ENCODE measurements at places on chromosomes 5 and 9.

- no peak for ATAC-seq
Measured at GRCh38 chr5:80249901-80250300, 5.9 kb downstream of the SERINC5 start.

GRCh38 chr5:8828596-8829322, 717.1 kb downstream of the SEMA5A start:
- no peak for ATAC-seq

DNA sequence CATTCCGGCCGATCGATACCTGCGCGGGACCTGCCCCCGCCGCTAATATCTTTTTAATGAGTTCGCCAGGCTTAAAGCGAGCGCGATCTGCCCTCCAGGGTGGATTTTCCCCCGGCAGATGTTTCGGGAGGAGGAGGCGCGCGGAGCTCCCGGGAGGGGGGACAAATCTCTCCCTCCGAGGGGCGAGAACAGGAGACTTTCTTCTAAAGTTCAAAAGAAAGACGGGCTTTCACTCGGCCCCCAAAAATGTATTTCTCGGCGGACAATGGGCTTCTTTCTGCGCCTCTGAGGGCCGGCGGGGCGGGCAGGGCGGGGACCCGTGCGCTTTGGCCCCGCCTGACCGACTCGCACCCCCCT, 4.1 kb upstream of the PRDM12 start:
- ATAC-seq: no peak

DNA sequence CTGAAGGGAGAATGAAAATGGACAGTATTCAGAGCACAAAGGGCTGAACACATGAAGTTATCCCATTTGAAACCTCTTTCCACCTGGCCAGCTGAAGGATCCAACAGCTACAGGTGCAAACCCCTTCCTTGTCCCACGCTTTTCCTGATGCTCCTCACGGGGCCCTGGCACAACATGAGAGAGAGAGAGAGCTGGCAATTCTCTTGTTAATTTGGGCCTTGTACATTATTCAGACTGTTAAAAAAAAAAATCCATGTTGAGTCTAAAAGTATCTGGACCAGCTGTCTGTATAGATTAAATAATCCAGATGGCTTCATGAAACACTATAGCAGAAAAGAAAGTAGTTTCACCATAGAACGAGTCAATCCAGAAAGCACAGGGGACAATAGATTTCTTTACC, 74.1 kb downstream of the HMHB1 start:
- ATAC-seq: no peak

GRCh38 chr5:93589152-93589828, 6.3 kb downstream of the NR2F1 start:
- ATAC-seq: no peak

DNA sequence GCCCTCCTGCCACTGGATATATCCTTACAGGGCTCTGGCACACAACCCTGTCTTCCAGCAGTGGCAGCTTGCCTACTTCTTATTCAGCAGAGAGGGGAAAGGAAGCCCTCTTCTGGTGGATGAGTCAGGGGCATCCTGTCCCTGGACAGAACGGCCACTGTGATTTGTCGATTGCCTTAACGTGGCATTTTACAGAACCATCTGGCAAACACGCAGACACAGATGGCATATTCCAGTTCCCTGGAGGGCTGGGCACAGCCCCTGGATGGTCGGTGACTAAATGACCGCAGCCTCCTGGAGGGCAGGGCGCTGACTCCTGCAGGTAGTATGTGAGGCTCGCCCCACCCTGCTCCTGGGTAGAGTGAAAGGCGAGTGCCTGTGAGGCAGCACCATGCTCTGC, 62.1 kb downstream of the DCP2 start:
- ATAC-seq: no peak

DNA sequence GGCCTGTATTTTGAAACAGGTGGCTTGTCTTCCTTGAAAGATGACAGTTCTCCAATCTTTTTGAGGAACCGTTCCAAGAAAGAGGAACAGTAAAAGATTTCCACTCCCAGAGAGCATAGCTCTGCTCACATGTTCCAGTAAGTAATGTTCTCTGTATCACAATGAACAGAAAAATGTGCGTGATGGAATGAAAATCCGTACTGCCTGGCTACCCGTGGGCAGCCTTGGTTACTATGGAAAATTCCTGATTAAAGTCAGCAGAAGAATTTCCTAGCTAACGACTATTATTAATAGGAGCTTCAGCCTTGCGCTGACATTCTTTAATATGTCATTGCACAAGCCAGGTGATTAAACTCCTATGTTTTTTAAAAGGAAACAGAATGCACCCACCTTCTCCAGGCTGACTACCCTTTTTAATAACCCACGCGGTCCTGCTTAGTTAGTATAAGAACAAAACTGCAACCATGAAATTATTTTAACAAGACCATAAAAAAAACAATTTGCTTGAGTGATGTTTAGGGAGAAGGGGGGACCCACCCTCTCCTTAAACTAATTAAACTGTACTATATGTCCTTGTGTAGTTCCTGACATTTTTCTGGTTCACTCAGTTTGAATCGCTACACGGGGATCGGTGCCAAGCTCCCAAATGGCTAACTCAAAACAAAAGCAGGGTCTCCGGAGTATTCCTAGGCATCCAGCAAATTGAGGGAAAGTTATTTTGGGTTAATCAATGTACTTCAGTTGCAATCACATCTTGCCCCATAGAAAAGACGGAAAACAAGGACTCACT, 54.8 kb upstream of the CPEB4 start:
- no peak for ATAC-seq

- no peak for ATAC-seq
Measured at GRCh38 chr9:942805-943580, 33.5 kb upstream of the DMRT3 start.

- no peak for ATAC-seq
Measured at GRCh38 chr5:43137326-43137725, 16.6 kb downstream of the ZNF131 start.

DNA sequence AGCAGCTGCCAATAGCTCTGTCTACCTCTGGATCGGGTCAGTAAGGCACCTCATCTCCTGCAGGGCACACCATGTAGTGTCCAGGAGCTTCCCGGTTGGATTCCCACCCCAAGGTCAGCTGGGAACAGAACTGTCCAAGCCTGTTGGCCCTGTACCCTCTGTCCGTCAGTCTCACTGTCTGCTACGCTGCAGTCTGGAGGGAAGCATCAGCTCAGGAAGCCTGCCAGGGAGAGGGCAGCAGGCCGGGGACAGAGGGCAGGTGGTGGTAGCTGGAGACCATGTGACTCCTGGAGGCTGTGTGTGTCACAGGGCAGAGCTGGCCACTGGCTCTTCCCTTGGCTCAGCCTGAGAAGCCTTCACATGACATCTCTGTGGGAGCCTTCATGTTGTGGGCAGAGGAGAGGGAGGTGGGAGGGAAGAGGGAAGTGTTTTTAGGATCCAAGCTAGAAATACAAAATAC, 134.5 kb downstream of the SEC61B start:
- ATAC-seq: no peak

- ATAC-seq: no peak
Measured at GRCh38 chr9:81686614-81687520, 2.5 kb downstream of the TLE1 start.

- ATAC-seq: no peak
Measured at GRCh38 chr5:179119415-179120170, 59.4 kb downstream of the ZNF354C start.

DNA sequence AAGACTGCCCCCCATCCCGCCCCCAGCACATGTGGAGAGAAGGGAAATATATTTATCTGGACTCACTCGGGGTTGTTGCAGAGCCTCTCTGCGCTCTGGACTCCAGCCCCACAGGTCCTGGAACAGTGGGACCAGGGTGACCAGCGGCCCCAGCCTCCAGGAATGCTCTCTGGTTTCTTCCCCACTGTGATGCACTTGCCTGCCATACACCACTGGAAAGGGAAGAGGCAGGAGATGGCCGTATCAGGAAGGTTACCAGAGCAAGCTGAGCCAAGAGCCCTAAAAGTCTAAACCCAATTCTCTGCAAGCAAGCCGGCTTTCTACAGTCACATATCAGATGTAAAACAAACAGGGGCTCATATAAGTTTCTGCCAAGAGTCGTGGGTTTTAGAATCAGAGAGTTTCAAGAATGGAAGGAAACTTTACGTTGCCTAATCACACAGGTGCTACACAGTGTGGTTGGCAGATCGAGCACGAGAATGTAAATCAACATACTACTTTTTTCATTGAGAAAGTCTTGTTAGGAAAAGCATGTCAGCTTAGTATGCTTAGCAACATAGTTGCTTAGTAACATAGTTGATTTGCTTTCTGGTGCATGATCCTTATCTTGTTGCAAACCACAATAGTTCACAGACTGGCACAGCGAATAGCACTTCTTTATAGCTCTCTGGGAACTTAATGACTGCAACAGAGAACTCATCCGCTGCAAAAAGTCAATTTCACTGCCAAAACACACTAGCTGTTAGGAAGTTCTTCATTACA, 201.2 kb downstream of the TARS1 start:
- no peak for ATAC-seq

DNA sequence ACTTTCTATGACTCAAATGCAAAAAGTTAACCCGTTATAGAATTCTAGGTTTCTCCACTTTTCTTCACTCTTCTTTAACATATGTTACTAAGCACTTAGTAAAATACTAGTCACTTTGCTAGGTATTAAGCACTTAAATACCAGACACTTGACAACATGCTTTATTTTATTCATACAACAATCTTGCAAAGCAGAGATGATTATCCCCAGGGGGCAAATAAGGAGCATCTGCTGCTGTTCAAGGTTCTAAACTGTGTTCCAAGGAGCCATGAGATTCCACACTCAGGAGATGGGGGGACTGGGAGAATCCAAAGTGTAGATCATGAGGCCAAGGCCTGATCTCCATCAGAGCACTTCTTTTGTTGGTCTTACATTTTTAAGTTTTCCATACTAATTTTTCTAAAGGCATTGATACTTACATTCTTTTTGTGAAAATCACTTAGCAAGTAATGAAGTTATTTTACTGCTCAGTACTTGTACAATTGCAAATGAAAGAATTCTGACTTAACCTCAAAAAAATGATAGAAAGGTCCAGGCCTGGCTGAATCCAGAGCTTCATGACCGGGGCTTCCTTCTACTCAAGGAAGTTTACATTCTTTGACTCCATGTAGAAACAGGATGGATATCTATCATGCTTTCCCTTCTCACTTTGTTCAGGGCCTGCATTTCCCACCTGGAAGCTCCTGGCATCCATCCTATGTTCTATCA, 504.4 kb upstream of the WWC1 start:
- ATAC-seq: no peak

DNA sequence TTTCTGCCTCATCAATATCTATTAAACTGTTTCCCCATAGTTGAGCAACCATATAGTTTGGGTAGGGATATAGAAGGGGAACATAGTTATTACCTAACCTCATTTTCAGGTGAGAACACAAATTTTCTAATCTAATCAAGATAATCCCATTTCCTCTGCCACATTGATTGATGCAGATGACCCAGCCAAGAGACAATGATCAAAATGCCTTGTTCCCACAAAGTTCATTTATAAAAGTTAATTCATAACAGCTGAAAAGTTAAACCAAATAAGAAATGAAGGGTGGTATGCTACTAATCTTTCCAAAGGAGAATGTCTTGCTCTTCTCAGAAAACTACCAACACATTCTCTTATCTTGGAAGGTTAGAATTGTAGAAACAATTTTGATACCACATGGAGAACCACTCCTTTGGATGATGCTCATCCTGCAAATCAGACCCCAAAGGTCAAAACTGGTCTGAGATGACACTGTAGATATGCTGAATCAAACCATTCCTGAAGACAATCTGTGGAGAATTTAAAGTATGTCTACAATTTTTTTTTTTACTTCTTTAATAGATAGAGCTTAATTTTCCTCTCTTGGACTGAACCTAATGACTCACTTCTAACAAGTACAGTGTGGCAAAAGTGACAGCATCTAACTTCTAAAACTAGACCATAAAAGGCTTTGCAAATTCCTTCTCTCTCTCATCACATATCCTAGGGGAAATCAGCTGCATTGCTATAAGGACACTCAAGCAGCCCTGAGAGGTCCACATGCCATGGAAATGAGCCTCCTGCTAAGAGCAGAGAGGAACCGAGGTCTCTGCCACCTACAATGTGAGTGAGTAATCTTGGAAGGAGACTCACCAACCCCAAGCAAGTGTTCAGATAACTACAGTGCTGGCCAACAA, 586.7 kb upstream of the TUSC1 start:
- ATAC-seq: no peak

- ATAC-seq: no peak
Measured at GRCh38 chr9:89877051-89878002, 272.5 kb downstream of the GADD45G start.

DNA sequence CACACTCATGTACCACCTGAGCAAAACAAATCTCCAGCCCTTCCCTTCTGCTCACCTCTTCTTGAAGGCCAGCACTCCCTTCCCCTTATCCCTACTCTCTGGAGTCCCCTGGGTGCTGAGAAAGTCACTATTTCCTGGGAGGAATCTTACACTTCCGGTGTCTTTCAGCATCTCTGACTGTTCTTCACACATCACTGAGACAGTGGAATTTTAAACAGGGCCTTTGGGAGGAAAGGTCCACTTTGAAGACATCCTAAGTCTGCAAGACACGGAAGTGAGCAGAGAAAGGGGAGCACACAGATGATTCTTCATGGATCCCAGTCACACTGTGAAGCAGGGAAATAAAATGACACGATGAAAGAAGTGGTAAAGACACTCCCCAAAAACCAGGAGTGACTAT, 25.6 kb downstream of the FRMD3 start:
- ATAC-seq: no peak

- ATAC-seq: no peak
Measured at GRCh38 chr5:141851195-141851874, 26.9 kb downstream of the PCDH1 start.

- no peak for ATAC-seq
Measured at GRCh38 chr5:97986069-97986468, 787.4 kb upstream of the RGMB start.

GRCh38 chr5:7759257-7759871, 91.6 kb downstream of the CFAP90 start:
- ATAC-seq: no peak

DNA sequence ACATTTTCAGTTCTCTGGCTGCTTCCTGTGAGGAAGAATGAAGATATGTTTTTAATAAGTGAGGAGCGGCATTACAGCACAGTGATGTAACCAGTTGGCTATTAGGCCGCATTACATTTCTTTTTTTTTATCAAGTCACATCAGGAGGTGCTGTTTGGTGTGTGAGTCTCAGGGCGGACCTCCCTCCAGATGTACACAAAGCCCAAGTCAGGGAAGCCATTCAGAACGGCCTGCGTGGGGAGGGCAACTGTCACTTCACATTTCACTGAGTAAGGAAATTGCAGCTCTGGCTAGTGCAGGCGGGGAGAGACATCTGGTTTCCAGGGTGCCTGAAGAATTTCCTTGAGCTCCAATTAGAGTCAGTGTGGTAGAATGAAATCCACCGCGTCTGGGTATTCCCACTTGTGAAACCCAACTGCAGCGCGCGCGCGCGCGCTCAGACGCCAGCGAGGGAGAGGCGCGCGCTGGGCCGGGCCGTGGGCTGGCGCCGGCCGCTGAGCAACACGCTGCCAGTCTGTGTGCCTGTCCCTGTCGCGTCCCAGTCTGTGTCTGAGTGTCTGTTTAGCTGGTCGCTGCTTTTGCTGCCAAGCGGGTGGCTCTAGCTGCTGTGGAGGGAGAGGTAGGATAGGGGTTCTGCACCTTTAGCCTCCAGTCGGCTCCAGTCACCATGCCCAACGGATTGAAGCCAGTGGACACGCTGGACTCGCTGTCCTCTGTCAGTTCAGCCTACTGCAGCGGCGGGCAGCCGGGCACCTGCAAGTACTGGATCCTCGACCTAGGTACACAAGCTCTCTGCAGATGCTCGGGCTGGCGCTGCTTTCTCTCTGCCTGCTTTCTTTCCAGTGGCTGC, 140.8 kb upstream of the OTULINL start:
- ATAC-seq: no peak
